ENCODE measurements at places on chromosomes 2 and 18.
A peak's percentile ranks its signal among the peaks of the same experiment; 100 is the strongest.

GRCh38 chr2:55761024-55761423 lies 67.4 kb upstream of the PNPT1 start:
- no peak for DNase-seq

DNA sequence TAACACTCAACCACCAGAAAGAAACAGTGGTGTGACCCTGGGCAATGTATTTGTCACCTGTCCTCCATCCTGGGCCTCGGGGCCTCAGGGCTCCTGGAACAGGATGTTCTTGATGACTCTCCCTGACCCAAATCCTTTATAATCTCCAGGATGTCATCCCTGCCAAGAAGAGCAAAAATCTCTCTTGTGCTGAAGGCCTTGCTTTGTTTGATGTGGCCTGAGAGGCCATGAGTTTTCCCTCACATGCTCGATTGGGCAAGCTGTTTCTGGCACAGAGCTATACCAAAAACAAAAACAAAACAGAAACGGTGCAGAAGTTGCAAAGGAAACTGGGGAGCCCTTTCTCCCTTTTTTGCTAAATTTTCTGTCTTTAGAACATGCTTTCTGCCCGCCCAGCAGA lies 35.7 kb upstream of the ST3GAL5 start:
- no peak for DNase-seq

GRCh38 chr2:173792741-173793140 lies 172.4 kb downstream of the SP3 start:
- DNase-seq = no peak

- no peak for DNase-seq
Measured at GRCh38 chr2:137056704-137057103, 291.4 kb downstream of the THSD7B start.

GRCh38 chr18:48446582-48447225 lies 37.5 kb upstream of the ZBTB7C start:
- DNase-seq = peak; percentile 48

DNA sequence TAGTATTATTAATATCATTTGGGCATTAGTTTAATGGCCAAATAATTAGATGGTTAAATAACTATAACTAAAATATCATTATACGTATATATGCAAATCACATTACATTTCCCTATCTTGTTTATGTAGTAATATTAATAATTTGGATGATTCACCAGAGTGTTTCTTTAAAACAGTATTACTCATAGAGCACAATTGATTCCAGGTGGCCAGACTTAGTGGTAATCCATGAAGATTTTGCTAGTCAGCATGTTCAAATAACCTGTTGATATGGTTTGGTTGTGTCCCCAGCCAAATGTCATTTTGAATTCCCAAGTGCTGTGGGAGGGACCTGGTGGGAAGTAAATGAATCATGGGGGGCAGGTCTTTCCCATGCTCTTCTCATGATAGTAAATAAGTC lies 782.3 kb downstream of the LRP1B start:
- no peak for DNase-seq

DNA sequence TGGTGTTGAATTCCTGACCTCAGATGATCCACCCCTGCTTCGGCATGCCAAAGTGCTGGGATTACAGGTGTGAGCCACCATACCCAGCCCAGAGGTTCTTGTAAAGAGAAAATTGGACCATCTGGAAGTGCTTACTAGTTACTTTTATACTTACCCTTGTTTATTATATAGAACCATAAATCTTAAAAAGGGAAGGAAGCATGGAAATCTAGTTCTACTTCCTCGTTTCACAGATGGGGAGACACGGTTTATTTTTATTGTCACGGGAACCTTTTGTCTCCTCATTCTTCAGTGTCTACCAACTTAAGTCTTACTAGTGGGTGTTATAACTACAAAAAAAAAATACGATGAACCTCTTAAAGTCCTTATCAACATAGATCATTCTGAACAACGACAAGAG lies 45.8 kb upstream of the PDK1 start:
- no peak for DNase-seq

GRCh38 chr2:102282678-102283091 lies 28.7 kb upstream of the IL1RL1 start:
- DNase-seq = no peak

- no peak for DNase-seq
Measured at GRCh38 chr2:202822411-202822810, 49.2 kb downstream of the ICA1L start.

GRCh38 chr2:176463546-176463945 lies 194.3 kb downstream of the MTX2 start:
- DNase-seq = no peak

- DNase-seq = no peak
Measured at GRCh38 chr2:8525582-8526402, 156.1 kb upstream of the ID2 start.

DNA sequence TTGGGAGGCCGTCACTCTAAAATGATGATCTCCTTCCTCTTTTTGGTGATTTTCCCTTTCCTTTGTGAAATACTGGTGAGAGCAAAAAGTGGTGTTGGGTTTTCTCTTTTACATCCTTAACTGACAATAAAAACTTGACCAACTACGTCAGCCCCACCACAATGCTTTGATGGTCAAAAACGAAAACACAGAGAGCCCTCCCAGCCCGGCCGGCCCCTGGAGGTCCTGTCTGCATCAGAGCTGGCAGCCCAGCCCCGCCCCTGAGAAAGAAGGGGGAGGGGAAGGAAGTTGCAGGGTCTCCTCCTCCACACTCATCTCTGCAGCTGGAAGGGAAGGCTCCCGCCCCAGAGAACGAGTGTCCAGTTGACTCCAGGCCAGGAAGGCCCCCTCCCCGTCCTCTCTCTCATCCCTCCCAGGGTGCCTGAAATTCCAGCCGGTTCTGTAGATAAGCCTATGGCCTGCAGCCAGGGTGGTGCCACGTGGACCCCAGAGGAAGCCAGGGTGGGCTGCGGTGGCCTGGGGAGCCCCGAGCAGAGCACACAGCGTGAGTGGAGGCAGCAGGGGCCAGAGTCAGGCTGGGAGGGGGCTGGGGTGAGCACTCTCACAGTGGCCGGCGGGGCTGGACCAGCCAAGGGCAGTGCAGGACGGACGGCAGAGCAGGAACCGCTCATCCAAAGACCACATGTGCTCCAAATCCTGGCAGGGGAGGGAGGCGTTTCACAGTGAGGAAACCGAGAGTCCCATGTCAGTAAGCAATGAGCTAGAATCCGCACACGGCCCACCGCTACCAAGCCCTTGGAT lies 19.8 kb downstream of the BIN1 start:
- DNase-seq = no peak

Data from activated T-helper 1 cell treated with anti-CD3 and anti-CD28 coated beads, Interleukin-2, amount 50 U/mL, for 16 hours (primary cell).